ENCODE measurements at places on chromosomes 3 and 15.

DNA sequence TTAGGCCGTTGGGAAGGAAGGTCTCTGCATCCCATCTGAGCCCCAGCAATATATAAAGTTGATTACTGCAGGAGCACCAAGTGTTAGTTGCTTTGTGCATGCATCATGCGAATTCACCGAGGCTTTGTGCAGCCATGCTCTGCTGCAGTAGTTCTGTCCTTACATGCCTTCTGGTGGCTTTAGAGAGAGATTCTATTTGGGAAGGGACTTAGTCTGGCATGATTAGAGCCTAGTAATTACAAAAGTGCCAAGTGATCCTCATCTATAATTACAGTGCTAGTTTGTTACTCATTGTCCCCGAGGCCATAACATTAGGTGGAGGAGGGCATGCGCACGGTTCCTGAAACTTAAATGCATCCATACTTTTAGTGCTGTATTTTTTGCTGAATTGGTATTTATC is 353.6 kb downstream of the CNTN4 start:
- DNase-seq: no peak

- no peak for DNase-seq
Measured at GRCh38 chr15:50653156-50653743, 33.3 kb downstream of the TRPM7 start.

- no peak for DNase-seq
Measured at GRCh38 chr3:184067573-184068055, 14.8 kb downstream of the HTR3C start.

DNA sequence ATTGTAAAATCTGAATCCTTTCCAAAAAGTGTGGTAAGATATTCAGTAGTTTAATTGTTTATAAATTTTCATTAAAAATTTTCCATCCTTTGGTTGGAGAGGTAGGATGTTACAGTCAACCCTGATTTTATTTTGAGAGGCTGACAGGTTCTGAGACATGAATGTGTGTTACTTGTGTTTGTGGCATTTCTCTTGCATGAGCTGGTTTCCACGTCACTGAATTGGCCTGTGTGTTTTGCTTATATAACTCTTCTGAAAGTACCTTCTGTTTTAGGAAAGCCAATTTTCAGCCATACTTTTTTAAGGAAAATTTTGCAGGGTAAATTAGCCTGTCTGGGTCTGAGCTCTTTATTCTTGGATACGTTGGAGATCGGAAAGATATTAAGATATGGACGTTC is 30.7 kb downstream of the PXYLP1 start:
- no peak for DNase-seq

GRCh38 chr3:45056608-45057301 is 30.7 kb downstream of the CLEC3B start:
- DNase-seq: no peak

DNA sequence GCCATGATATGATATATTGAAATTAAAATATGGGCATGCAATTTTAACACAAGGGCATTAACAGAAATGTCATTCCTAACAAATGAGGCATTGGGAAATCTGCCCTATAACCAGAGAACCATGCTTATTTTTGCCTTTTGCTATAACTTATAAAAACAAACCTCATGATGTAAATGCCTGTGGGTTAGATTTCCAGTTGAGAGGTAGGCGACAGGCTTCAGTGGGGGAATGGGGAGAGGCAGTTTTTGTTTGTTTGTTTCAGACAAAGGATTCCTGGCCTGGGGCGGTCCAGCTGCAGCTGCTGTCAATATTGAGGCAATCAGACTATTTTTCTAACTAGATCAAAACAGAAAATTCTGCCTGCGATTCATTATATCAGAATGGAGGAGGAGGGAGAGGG is 490.4 kb upstream of the CFAP20DC start:
- DNase-seq: no peak

GRCh38 chr3:87461443-87461842 is 185.1 kb upstream of the POU1F1 start:
- no peak for DNase-seq

GRCh38 chr3:186057594-186057993 is 51.3 kb downstream of the ETV5 start:
- DNase-seq: no peak

DNA sequence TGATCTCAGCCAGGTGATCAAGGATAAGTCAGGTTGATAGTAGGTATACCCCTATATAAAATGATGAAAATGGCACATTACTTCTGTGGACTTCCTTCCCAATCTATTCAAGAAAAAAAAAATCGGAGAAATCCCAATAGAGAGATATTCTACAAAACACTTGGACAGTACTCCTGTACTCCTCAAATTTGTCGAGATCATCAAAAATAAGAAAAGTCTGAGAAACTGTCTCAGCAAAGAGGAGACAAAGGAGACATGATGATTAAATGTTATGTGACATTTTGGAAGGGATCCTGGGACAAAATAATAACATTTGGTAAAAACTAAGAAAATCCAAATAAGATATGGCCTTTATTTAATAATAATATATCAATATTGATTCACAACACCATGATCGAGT is 94.6 kb downstream of the DCLK3 start:
- DNase-seq: no peak

DNA sequence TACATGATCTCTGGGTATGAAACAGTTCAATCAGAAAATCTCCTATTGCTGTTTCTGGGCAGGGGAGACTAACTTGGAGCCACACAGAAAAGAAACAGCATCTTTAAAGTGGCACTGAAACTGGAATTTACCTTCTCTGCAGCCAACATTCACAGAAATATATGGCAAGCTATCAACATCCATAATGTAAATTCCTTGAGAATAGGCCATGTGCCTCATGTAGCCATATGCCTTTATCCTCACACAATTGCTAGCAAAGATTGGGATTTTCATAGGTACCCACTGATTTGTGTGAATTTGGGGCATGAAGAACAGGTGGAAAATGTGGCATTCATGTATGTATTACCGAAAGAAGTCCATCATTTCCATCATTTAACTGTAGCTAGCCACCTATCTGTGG is 386.3 kb upstream of the TMCO5A start:
- DNase-seq: no peak

GRCh38 chr3:49534581-49535441 is 19.5 kb upstream of the BSN start:
- no peak for DNase-seq

DNA sequence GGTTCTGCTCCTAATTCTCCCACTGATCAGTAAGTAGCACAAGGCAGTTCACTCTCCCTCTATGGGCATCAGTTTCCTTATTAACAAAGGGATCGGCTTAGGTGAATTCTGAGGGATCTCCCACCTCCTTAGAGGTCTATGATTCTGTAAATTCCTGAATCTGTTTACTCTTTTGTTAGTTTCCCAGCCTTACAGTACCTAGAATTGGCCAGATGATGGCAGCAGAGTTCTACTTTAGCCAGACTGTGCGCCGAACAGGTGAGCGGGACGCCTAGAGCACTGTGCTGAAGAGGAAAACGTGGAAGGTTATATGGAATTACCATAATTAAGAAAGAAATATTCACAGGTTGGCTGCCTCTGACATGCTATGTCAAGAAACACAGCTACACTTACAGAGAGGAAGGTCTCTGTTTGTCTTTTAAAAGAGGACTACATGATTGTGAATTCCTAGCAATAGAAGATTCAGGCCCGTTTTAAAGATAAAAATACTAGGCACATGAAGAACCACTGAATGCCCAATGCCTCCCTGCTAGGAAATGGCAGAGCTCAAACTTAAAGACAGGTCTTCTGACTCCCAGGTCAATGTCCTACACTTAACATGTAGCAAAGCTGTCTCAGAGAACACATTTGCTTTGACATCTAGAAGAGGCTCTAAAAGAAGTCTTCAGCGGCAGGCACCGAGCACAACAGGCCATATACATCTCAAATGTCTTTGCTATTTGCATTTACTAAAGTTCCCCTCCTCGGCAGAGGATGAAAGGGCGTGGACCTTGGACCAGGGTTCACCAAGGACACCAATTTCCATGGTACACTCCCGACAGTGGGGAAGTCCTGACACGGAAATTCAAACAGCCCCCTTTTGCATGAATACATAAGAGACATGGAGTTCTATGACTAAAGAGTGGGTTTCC is 259.9 kb downstream of the FGF12 start:
- peak; percentile 5 for DNase-seq

GRCh38 chr3:160170409-160171370 is 54.5 kb upstream of the C3orf80 start:
- no peak for DNase-seq

- DNase-seq: no peak
Measured at GRCh38 chr15:66833371-66833770, 131.3 kb downstream of the SMAD6 start.

GRCh38 chr3:72338942-72339669 is 509.1 kb downstream of the SHQ1 start:
- DNase-seq: no peak

DNA sequence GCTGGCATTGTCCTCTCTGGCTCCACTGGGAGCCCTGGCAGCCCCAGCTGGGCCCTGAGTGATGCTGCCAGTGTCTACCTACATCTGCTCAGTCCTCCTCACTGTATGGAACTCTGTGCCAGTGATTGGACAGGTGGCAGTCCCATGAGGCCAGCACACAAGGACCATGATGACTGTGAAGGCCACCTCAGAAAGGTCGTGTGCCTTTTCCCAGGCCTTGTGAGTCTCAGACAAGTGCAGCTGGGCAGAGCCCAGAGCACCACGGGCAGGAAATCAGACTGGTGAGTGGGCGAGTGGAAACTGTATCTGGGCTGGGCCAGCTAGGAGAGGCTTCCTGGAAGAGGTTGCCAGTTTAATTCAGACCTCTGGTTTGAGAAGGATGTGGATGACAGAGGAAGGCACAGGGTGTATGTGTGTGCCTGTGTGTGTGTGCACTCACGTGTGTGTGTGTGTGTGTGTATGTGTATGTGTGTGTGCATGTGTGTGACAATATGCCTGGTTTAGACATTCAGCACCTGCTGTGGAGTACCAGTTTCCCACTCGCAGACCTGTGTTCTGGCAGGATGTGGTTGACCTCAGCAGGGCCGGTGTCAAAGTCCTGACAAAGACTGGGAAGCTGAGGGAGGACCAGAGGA is 7.0 kb downstream of the MAPKAPK3 start:
- peak; percentile 44 for DNase-seq

DNA sequence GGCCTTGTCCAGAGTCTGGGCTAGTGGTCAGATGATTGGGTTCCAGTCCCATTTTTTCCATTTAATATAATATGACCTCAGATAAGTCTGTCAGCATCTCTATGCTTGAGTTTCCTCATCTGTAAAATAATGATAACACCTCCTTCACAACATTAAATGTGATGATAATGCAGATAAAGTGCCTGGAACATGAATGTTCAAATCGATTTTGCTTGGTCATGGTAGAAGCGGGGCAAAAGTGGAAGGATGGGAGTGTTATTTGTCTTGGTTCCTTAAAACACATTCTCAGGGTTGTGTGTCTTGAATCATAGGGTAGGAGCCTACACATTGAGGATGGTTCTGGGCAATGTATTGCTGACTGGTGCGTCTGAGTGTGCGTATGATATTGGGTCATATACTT is 16.9 kb downstream of the ARIH2 start:
- DNase-seq: no peak
